ENCODE measurements at places on chromosomes 6 and 20. TPM values are rescaled to one million over a fixed set of nuclear protein-coding genes. Genes with fewer than 3 reads are reported as not detected.
A peak's percentile ranks its signal among the peaks of the same experiment; 100 is the strongest.

Gene LY6G6D
- not detected for total RNA-seq

Gene GSTA2
- not detected for total RNA-seq

Gene CRISP2
- total RNA-seq, result 22.7 TPM

Gene PPIL1
- 35.9 TPM for total RNA-seq

DNA sequence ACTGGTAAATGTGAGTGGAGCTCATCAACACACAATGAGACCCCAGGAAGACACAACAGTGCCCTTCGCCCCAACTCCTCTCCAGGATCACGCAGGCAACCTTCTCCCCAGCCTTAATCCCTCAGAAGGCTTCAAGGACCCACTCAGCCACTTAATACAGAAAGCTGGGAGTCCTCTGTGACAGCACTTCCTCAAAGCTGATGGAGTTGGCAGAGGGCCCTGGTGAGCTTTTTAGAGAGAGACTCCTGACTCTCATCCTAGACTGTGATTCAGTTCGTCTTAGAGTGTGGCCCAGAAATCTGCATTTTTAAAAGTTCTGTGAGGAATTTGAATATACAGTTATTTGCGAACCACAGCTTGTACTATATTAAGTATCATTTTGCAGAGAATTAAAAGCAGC is 187.7 kb downstream of the UST start:
- DNase-seq, result no peak

GRCh38 chr6:2857580-2858337 is 16.1 kb upstream of the SERPINB1 start:
- DNase-seq, result no peak

- DNase-seq, result no peak
Measured at GRCh38 chr20:46100988-46101387, 11.2 kb upstream of the NCOA5 start.

DNA sequence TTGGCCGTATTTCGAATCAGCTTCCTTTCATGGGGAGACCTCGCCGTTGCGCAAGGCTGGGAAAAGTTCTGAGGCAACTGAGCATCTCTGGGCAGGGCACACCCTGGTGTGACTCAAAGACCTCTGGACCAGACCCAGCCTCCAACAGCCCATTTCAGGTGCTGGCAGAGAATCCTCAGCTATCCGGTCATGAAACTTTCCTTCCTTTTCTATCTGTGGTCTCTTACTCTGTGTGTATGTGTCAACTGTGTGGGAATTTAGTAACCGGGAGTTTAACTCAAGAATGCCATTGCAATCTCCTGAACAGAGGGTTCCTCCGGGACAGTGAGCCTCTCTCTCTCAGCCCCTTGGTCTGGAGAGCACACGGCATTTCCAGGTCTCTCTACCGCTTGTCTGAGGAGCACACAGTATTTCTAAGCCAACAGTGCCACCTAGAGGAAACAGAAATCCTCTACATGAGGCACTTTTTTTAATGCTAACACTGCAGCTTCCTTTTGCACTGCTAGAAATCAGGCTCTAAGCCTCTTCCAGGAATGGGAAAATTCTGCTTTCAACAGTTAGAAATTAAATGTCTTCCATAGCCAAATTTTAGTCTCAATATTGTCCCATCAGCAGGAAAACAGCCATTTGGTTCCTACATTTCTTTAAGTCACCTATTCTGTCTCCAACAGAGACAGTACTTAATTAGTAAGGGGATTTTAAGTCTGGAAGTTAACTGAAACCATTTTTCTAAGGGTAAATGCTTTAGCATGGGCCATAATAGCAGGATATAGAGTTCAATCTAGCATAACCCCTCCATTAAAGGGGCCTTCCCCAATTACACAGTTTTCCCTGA is 32.7 kb downstream of the PLN start:
- DNase-seq, result peak; percentile 14

Measured in prostate gland (tissue), 2 donors.